Daoy (cell line): ENCODE measurements at places on chromosomes 16 and 17.

DNA sequence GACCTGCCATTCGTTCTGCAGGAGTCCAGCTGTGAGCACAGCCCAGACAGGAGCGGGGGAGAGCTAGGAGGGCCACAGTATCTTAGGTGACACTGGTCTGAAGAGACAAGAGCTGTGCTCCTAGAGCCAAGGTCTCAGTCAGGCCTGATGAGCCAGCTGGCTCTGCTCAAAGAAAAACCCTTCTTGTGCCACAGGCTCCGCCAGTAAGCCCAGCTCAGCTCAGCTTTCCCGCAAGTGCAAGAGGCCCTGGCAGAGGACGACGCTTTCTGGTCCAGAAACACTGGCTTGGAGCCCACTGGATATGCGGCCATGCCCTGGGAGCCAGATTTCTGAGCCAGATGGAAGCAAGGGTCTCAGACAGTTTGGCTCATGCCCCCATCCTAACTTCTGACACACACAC is 23.9 kb downstream of the PEMT start:
- no peak for DNase-seq

- DNase-seq, result no peak
Measured at GRCh38 chr17:82105417-82105881, 7.4 kb upstream of the FASN start.

DNA sequence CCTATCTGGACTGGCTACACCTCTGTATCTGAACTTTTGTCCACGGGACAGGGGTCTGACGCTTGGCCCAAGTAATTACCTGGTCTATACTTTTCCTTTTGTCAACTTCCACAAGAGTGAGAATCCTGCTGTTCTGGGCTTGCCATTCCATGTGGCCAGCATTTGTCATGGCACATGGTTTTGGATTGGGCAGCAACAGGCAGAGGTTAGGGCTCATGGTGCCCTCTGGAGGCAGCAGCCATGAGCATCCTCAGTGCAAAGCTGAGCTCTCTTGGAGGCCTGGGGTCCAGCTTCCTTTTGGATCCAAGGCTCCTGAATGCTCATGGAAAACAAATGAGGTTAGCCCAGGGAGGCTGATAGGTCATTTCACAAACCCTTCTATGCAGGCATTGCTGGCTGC is 7.5 kb upstream of the EDC4 start:
- DNase-seq, result peak; percentile 45

GRCh38 chr16:47644661-47645060 is 183.5 kb downstream of the PHKB start:
- DNase-seq, result no peak

- DNase-seq, result no peak
Measured at GRCh38 chr17:69358688-69359596, 32.0 kb upstream of the ABCA5 start.

GRCh38 chr16:68236137-68236825 is 354 bp upstream of the ESRP2 start:
- DNase-seq, result no peak

- DNase-seq, result no peak
Measured at GRCh38 chr16:27110524-27110896, 43.8 kb downstream of the C16orf82 start.

DNA sequence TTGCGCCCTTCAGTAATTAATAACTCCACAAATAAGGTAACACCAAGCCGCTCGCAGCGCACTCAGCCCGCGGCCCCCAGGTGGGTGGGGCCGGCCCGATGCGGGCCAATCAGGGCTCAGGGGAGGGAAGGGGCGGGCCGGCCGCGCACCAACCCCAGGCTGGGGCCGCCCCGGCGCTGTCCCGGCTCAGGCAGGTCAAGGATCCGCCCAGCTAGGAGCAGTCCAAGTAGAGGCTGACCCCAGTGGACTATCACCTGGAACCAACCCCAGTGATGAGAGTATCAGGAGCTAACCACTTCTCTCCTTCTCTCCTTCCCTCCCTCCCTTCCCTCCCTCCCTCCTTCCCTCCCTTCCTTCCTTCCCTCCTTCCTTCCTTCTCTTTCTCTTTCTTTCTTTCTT is 110.8 kb downstream of the C16orf78 start:
- peak; percentile 69 for DNase-seq

DNA sequence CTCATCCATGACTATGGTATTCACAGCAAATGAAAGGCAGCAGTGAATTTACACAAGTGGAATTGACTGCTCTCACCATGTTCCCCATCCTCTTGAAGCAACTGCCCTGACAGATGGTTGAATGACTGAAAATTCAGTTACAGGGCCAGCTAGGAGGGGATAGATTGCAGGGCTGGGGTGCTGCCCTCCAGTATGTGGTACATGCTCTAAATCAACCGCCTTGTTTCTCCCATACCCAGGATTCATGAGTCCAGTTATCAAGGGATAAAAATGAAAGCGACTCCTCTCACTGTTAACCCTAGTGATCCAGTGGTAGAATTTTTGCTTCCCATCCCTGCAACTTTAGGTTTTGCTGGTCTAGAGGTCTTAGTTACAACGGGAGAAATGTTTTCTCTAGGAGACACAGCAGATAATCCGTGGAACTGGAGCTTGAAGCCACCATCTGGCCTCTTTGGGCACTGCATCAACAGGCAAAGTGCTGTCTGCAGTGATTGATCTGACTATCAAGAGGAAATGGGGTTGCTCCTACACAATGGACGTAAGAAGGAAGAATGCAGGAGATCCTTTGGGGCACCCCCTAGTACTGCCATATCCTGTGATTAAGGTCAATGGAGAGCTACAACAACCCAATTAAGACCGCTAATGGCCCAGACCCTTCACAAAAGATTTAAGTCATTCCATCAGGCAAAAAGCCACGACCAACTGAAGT is 32.0 kb downstream of the SCPEP1 start:
- DNase-seq, result peak; percentile 31

- no peak for DNase-seq
Measured at GRCh38 chr16:89246383-89246902, 28.9 kb downstream of the ZNF778 start.

DNA sequence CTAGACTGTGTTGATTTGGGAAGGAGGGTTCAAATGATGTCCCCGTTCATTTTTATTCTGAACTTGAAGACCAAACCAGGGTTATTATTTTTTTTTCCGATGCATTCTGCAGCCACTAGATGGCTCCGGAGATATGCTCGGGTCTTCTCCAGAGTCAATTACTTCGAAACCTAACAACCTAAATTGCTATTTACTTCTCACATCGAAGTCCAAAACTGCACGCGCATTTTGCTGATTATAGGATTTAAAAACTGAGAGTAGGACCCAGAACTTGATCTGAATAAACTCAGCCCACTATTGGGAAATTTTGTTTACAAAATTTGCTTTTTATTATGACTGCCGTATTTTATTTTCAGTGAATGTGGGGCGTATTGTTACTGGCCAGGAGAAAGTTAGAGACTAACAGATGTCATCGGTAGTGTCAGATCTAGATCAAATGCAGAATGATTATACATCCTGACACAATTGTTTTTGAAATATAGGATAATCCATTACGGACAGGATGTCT is 263.8 kb downstream of the HS3ST3A1 start:
- DNase-seq, result peak; percentile 58

- DNase-seq, result no peak
Measured at GRCh38 chr16:67238278-67238575, 9.1 kb downstream of the FHOD1 start.

DNA sequence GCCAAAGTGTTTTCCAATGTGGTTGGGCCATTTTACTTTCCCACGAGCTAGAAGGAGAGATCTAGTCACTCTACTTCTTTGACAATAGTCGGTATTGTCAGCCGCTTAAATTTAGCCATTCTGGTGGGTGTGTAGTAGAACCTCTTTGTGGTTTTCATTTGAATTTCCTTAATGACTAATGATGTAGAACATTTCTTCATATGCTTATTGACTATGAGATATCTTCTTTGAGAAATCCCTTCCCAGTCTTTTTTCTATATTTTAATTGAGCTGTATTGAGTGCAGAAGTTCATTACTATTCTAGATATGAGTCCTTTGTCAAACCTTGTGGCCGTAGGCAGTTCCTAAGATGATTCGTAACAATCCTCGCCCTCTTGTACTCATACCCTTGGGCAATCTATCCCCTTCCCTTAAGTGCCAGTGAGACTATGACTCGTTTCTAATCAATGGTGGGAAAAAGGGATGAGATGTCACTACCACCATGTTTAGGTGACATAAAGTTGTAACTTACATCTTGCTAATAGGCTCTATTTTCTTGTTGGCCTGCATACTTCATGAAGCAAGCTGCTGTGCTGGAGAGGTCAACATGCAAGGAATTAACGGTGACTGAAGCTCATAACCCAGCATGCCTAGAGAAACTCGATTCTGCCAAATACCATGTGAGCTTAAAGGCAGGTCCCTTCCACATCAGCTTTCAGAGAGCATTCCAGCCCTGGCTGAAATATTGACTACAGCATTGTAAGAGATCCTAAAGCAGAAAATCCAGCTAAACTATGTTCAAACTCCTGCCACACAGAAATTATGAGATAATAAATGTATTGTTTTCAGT is 817.9 kb upstream of the SOX9 start:
- DNase-seq, result no peak
